ENCODE measurements at places on chromosomes 4 and X. TPM values are rescaled to one million over a fixed set of nuclear protein-coding genes. Genes with fewer than 3 reads are reported as not detected.

DNA sequence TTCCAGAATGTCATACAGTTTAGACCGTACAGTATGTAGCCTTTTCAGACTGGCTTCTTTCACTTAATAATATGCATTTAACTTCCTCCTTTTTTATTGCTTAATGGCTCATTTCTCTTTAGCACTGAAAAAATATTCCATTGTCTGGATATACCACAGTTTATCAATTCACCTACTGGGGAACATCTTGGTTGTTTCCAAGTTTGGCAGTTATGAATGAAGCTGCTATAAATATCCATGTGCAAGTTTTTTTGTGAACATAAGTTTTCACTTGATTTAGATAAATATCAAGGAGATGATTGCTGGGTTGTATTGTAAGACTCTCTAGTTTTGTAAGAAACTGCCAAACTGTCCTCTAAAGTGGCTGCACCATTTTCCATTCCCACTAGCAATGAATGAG is 375.5 kb downstream of the PCDH18 start:
- DNase-seq = no peak

- DNase-seq = no peak
Measured at GRCh38 chr4:53103481-53103880, 241.4 kb downstream of the RASL11B start.

DNA sequence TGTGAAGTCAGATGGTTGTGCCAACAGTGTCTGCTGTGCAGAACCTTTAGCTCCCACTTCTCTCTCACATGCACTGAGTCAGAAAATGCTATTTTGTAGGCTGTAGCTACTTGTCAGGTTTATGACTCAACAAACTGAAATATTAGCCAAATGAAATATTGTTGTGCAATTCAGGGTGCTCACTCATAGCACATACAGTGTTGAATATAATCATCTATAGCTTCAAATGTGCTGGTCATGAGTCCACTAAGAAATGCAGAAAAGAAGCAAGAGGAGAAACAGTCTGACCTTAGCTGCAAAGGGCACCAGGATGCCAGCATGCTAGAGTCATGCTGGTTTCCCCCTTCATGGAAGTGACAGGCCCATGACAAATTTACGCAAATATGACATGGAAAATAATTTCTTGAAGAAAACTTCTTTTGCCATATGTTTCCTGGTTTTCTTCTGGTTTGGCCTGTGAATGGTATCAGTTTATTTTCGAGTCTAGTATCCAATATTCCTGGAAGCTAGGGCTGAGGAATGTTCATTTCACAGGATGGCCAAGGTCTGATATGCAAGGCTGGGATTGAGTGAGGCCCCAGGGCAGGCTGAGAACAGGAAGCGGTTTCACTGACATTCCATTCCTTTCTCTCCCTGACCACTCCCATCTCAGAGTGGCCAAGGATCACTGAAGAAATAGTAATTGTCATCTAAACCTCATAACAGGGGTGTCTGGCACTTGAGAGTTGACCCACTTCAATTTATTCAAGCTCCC is 10.3 kb upstream of the CXCL2 start:
- peak; percentile 96 for DNase-seq

DNA sequence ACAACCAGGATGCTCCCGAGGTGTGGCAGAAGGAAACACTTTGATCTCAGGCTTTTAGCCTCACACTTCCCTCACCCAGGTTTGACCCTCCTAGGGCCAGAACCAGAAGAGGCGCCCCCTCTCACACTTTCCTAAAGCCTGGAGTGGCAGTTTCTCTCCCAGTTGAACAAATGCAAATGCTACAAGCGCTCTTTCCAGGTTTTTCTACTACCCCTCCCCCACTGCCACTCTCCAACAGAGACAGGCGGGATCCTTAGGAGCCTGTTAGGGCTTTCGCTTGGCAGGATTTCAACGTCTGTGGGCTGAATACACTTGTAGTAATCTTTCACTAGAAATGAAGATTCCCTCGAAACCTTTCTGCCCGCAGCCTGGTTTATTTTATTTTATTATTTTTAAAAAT is 2.4 kb downstream of the TSC22D3 start:
- no peak for DNase-seq

DNA sequence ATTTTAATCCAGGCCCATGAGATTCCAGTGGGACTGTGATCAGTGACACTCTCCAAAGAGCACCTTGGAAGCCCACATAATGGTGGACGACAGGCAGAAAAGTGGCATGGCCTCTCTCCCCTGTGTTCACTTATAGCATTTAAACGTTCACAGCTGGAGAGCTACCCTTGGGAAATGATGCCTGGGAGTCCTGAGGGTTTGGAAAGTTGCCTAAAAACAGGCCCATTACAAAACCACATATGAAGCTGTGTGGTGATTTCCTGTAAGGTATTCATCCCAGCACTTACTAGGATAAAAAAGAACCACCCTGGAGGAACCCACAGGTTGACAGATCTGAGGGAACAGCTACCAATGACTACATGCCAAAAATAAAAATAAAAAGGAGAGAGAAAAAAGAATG is 193.2 kb downstream of the RASL11B start:
- peak; percentile 88 for DNase-seq

GRCh38 chr4:108398836-108399235 is 221.5 kb upstream of the RPL34 start:
- no peak for DNase-seq

DNA sequence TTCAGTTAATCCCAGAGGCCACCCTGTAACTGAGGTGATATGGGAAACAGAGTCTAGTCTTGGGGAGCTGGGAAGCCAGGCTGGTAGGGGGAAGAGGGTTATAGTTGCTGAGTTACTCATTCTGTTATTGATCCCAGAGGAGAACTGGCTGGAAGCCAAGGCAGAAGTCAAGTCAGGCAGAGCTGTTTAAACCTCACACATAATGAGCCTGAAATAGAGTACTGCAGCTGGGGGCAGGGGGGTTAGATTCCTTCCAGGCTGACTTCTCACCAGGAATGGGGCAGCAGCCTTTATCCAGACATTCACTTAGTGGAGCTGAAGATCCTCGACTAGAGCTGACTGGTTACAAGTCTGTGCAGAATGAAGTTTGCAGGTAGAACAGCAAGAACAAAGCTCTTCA is 144.9 kb downstream of the C4orf33 start:
- no peak for DNase-seq

DNA sequence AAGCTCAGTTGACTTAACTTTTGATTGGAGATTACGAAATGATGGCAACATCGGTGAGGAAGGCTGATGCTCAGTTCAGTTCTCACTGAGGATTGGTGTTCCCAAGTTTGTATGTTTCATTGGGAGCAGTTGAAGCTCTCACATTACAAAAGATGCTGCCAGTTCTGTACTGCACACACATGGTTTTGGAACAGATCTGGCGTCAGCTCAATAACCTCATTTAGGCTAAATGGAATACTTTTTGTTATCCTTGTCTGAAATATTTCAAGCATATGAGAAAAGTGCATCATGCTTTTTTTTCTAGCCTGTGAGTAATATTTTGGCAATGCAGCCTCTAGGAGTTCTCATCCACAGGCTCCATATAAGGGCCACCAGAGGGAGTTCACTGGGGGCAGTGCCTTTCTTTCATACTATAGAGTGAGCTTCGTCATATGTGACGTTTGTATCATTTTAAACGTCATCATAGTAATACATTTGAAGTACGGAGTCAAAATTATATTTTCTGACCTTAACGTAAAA is 4.1 kb downstream of the ENPEP start:
- DNase-seq = peak; percentile 88

The EXOC1L gene
- total RNA-seq = not detected

The BLTP1 gene
- total RNA-seq = 133 TPM

The FAT1 gene
- total RNA-seq = 454 TPM

The SPANXA2 gene
- not detected for total RNA-seq

The PDCL2 gene
- not detected for total RNA-seq

The GPR82 gene
- total RNA-seq = under 0.01 TPM

Data from fibroblast of villous mesenchyme (primary cell).